ENCODE measurements at places on chromosomes 16 and 17.

DNA sequence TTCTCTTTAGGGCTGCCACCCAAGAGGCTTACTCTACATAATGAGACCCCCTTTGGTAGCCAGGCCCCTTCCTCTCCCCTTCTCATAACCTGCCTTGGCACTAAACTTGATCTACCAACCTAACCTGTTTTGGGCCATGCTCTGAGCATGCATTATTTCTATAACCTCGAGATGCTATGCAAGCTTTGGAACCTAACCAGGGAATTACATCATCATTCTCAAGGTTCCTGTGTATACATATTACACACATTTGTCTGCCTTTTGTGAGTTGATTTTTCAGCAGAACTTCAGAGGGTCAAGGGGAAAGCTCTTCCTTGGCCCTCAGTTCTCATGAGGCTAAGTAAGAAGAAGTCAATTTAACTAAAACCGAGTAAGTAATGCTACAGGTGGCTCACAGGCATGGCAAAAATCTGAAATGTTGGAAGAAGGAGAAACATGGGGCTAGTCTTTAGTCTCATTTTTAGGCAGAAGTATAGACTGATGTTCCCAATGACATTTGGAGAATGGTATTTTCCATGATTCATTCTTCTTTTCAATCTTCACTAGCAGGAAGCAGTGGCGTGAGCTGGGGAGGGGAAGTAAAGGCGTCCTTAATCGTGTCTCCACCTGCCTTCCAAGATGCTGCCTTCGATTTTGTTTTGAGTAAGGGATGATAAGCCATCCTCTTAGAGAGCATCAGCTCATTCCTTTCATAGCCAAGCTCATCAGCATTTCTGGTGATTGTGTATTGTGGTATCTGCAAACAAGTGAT is 308.4 kb downstream of the ABCC12 start:
- DNase-seq: no peak

GRCh38 chr17:69430488-69430887 is 16.0 kb downstream of the MAP2K6 start:
- DNase-seq: no peak

DNA sequence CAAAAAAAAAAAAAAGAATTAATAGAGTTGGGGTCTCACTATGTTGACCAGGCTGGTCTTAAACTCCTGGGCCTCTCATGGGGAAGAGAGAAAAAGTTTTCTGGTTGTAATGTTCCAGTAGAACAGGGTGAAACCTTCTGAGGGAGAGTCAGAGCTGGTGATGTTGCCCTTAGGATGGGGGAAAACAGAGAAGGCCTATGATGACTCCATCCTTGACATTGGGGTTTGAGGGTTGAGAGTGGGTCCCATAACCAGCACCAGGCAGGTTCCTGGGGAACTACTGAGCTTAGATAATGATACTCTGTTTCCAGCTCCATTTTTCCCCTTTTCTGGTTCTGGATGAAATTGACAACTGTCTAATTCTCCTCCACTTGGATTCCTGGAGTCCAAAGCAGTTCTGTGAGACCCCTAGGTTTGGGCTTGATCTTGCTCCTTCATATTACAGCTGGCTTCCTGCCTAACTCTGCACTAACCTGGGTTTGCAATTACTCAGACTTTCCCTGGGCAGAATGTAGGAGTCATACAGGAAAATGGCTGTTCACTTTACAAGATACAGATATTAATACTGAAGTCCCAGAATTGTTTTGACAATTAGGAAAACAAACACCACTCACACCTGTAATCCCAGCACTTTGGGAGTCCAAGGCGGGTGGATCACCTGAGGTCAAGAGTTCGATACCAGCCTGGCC is 62.8 kb upstream of the B4GALNT2 start:
- DNase-seq: no peak

DNA sequence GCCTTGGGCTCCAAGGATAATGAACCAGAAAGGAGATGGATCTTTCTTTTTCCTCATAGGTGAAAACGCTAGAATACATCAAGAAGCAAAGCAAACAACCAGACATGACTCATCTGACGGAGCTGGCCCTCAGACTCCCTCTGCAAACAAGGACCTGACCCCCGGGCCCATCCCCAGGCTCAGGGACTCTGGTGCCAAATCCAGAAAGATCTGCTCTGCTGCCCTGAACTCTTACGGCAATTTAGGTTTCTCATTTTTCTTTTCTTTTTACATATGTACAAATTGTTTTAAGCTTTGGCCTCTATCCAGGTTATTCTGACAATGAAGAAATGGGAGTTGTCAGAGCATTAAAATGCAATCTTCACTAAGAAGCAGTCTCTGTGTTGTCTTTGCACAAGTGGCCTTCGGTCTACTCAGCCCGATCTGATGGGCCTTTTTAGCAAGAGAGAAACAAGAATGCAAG is 17.7 kb downstream of the KNOP1 start:
- no peak for DNase-seq

DNA sequence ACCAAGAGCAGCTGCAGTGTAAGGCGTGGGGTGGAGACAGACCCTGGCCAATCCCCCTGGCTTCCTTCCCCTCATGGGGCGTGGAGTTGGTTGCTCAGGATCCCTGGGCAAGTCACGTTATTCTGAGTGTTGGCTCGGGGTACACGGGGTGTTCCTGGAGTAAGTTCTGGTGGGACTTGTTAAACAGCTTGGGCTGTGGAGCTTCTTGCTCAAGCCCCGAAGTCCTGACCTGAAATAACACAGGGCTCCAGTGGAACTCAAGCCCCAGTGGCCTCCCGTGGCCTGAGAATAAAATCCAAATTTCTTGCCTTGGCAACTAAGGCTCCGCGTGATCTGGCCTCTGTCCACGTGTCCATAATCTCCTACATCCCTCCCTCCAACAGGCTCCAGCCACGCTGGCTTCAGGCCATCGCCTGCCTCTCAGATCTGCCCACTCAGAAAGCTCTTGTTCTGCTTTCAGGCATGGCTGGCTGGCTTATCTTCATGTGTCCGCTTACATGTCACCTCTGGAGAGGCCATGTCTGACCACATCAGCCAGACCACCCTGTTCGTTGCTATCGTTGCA is 49.3 kb upstream of the BCO1 start:
- no peak for DNase-seq

DNA sequence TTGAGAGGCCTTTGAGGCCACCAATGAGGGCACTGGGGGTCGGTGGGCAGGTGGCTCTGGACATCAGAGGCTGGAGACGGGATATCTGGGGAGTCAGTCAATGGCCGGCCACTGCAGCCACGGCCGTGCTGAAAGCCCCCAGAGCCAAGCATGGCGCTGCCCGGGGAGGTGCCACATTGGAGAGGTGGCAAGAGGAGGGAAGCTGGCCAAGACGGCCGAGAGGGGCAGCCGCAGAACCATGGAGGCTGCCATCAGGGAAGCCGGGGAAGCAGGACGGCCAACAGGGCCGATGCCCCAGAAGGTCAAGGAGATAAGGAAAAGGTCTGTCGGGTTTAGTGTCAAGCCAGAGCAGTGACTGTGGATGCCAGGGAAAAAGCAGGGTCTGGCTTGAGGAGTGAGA is 9.8 kb downstream of the RTN4RL1 start:
- no peak for DNase-seq

DNA sequence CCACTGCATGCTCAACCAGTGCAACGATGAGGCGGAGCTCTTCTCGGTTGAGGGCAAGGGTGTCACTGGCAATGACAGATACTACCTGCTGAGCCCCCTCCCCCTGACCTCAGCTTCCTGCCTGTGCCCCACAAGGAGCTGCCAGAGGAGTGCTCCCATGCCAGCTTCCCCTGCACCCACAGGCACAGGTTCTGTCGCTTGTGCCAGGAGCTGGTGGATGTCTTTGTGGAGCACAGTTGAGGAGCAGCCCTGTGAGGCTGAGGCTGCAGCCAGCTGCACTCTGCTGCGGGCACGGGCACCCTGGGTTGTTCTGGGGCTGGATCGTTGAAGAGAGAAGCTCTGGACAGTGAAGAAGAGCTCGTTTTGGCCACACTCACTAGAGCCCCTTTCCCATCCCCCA is 165.3 kb upstream of the ZNF267 start:
- DNase-seq: no peak

DNA sequence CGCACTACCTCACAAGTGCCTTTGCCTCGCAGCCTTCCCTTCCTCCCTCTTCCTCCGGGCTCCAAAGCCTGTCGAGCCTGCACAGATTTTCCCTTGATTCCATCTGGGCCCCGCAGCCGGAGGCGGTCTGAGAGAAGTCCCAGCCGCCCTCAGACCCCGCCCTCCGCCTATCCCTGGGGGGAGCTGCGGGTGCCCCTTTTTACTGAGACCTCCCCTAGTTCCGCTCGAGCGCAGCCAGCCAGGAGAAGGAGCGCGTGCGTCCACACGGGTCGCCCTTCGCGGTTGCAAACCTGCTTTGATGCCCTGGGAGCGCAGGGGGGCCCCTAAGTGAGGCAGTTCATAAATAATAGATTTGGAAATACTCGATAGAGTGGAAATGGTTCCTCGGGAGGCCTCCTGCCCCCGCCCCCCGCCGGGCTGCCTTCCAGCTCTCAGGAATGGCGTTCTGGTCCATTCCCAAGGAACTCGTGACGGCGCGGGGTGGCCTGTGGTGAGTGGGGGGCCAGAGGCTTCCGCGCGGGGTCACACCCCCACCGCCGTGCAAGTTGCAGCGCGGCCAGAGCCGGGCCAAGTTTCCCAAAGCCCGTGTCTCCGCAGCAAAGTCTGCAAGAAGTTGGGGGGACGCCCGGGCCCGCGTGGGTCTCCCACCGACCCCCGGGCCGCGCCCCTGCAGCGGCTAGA is 610 bp downstream of the C16orf74 start:
- peak; percentile 13 for DNase-seq

- DNase-seq: no peak
Observed at GRCh38 chr16:8751481-8752311, 45.7 kb downstream of the TMEM186 start.

- DNase-seq: peak; percentile 42
Observed at GRCh38 chr17:19019041-19019941, 14.7 kb upstream of the FAM83G start.

DNA sequence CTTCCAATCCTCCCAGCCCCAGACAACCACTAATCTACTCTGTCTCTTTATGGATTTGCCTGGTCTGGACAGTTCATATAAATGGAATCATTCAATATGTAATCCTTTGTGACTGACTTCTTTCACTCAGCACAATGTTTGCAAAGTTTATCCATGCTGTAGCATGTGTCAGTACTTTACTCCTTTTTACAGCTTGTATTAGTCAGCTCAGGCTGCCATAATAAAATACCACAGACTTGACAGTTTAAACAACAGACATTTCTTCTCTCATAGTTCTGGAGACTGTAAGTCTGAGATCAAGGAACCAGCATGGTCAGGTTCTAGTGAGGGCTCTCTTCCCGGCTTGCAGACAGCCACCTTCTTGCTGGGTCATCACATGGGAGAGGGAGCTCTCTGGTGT is 41.3 kb downstream of the GPRC5B start:
- DNase-seq: no peak

GRCh38 chr17:72677714-72678390 is 414.6 kb downstream of the SLC39A11 start:
- DNase-seq: no peak

- DNase-seq: no peak
Observed at GRCh38 chr17:45170931-45171337, 9.3 kb downstream of the HEXIM2 start.
